ENCODE measurements at places on chromosomes 4 and X.
A peak's percentile ranks its signal among the peaks of the same experiment; 100 is the strongest.

GRCh38 chrX:71111921-71112431, 599 bp upstream of the IL2RG start:
- no peak for DNase-seq

DNA sequence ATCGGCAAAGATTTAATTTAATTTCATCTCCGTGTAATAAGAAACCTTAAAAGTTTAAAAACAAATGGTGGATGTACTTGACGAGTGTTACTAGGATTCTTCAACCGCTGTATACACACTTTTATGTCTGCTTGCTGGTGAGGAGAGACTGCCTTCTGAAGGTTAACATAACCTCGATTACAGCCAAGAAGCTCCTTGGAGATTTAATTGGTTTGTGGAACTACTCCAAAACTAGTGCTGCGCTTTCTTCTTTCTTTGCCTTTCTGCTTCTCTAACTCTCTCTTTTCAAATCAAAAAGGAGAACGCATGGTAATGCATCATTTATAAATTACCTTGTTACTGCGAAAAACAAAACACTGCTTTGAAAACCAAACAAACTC, 109.0 kb downstream of the ANTXR2 start:
- no peak for DNase-seq

DNA sequence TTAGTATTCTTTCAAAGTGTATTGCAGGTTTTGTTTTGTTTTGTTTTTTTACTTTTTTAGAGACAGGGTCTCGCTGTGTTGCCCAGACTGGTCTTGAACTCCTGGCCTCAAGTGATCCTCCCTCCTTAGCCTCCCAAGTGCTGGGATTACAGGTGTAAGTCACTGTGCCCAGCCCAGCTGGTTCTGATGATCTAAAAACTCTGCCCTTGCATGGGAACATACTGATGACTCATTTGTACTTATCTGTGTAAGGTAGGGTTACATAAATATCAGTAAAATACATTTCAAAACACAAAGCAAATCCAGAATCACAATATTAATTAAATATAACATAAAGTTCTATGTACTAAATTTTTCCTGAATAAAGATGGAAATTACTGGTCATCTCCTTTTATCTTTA, 7.4 kb upstream of the SLC9B1 start:
- DNase-seq: no peak

DNA sequence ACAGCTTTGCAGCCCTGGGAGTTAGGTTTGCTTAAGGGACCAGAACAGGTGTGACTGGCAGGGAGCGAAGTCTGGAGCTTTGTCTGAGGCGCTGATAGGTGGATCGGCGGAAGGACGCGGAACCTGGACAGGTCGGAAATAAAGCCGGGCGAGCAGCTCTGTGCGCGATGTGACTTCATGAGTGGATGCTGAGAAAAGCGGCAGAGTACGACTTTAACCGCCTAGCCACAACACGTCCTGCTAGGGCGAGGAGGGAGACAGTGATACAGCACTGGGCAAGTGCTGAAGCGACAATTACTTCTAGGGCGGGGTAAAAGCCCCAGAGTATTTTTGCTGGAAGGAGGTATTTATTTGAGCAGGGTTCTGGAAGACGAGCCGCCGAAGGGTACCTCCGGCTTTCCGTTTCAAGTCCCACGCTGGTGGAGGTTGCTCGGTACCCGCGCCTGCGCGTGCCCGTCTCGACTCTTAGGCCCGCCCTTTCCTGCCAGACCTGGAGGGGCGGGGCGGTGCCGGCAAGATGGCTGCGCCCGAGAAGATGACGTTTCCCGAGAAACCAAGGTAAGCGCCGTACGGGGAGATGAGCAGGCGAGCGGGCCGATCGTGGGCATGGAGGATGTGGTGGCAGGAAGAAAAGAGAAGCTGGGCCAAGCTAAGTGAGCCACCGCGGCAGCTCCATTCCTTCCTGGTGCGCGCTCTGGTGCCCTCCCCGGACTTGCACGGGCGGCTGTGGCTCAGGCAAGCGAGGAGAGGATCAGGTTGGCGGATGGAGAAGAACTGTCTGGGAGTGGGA, at the start of gene ZRSR2:
Gene ZRSR2, plus strand, starts transcription at position 506 of the 790 bp plus-strand sequence. Its CDS starts 12 bp downstream, at position 518.
- DNase-seq: peak; percentile 89

DNA sequence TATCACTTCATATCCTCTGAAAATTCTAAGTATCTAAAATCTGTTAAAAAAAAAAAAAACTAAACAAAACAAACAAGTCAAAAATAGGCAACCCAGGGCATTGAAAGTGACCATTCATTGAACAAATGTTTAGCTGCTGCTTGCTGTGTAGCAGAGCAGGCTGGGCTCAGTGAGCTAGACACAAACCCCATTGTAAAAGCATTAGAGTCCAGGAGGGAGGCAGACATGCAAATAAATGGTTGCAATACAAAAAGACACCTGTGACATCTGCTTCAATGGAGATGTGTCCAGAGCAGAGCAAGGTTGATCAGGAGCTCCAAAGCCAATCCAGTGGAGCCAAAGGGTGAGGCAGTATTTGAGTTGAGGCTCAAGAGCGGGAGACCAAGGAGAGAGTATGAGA, 267.3 kb upstream of the GATB start:
- DNase-seq: no peak

GRCh38 chr4:132479543-132479942, 669.6 kb upstream of the PCDH10 start:
- DNase-seq: no peak
